Fibroblast of the conjunctiva (primary cell): ENCODE measurements at places on chromosomes 7 and 10.
A peak's percentile ranks its signal among the peaks of the same experiment; 100 is the strongest.

DNA sequence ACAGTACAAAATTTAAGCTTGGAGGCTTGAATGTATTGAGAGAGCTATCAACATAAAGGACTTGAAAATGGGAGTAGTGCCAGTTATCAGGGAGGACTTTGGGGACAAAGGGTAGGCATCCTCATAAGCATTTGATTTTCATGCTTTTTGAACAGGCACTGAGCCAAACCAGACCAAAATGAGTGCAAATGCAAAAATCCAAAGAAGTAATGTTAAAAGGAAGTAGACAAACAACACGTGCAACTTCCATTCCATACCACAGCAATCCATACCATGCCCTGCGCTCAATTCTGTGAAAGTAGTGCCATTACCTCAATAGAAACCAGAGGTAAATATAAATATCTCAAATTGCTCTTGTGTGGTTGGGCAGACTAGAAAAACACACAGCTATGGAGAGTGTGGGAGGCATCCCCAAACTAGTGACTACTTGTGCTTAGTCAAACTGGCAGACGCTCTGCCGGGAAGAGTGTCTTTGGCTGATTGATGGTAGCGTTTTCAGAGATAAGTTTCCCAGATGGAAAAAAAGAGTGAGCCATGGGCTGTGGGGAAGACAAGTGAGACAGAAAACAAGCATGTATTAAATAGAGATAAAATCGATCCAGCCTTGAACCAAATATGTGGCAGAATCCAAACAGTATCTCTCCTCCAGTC lies 161.5 kb downstream of the CREB5 start:
- DNase-seq: no peak

- no peak for DNase-seq
Measured at GRCh38 chr10:7491949-7492659, 81.3 kb upstream of the SFMBT2 start.

DNA sequence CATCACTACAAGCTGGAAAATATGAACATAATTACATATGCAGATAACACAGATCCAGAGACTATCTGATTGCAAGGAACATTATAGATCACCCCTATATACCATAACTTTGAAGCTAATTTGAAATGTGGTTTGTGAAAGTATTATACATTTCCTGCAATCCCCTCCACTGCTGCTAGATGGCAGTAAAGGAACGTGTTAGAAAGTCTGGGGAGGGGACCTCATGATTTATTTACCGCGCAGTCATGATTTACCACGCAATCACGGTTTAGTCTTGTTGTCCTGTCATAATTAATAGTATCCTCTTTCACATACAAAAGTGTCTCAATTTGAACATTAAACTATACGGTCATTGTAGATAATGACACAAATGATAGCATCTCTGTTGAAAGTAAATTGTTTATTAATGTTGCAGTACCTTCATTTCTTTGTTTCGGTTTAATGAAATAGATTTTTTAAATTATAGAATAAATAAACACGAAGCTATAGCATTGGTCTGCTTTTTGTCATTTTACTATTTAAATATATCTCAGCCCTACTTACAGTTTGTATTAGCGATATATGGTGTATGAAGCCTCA lies 145.3 kb upstream of the PRSS1 start:
- DNase-seq: peak; percentile 64

DNA sequence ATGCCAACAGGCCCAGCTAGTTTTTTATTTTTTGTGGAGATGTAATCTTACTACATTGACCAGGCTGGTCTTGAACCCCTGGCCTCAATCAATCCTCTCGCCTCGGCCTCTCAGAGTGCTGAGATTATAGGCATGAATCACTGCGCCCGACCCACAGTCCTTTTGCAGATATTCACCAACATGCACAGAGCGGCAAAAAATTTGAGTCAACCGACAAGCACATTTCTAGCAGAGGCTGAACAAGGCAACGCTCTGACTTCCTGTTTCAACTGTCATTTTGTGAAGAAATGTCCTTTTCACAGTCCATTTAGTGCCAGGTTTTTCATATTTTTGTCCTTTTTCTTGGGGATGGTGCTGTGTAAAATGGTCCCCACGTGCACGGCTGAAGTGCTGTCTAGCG lies 71.1 kb upstream of the KAT6B start:
- DNase-seq: no peak

DNA sequence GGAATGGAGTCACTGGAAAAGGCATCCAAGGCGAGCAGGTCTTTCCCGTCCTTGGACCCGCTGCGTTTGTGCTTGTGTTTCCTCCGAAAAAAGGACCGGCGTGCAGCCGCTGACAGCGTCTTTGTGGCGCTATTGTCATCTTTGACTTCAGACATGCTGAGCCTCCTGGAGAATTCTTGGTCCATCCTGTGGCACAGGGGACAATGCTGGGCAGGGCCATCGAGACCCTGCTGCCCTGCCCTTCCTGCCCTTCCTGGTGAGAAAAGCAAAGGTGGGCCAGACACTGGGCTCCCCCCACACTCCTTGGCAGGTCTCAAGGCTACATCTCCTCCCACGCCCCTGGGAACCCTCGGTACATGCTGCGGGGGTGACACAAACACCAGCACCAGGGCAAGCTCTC lies 120.9 kb downstream of the DLG5 start:
- DNase-seq: no peak

DNA sequence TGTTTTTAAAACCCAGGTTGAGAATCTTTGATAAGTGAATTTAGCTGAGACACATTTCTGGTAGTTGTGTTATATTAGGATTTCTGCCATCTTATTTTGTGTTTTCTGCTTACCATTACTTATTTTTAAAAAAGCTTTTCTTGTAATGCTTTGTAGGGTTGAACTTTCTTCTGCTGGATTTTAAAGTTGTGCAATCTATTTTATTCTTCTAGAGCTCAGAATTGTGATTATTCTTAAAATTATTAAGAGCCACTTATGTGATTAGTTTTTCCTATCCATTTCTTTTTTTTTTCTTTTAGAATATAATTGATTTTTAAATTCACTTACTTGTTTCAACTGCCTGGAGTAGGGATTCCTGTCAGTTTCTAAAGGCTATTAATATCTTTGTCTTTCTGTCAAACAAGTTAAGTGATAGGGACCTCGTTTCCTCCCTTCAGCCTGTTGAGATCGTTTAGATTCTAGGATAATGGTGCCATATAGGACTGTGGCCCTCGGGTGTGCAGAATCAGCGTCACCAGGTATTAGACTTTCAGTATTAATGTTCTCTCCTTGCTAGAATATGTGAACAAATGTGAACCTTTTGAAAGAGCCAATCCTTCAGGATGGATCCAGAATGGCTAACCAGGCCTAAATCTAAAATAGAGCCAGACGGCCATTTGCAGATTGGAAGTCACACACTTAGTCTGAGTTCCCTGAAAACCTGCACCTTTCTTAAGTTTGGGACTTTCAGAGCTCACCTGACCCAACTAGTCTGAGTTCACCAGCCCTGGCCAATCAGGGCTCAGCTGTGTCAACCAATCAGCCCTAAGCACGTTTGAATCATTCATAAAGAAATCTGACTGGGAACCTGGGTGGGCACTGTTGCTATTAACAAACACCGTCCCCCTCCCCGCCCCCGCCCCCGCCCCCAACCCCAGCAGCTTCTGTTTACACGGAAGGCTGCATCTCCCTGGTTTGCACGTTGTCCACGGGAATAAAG lies 26.2 kb downstream of the CUX1 start:
- DNase-seq: no peak

DNA sequence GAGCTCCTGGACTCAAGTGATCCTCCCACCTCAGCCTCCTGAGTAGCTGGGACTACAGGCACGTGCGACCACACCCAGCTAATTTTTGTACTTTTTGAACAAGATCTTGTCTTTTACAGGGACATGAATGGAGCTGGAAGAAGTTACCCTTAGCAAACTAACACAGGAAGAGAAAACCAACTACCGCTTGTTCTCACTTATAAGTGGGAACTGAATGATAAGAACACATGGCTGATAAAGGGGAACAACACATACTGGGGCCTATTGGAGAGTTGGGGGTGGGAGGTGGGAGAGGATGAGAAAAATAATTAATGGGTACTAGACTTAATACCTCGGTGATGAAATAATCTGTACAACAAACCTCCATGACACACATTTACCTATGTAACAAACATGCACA lies 70.9 kb upstream of the INHBA start:
- DNase-seq: no peak

- peak; percentile 62 for DNase-seq
Measured at GRCh38 chr7:41977151-41977651, 259.8 kb downstream of the GLI3 start.

GRCh38 chr7:25653384-25653783 lies 425.1 kb upstream of the NPVF start:
- no peak for DNase-seq

GRCh38 chr10:47367646-47368045 lies 16.4 kb downstream of the ZNF488 start:
- DNase-seq: no peak

DNA sequence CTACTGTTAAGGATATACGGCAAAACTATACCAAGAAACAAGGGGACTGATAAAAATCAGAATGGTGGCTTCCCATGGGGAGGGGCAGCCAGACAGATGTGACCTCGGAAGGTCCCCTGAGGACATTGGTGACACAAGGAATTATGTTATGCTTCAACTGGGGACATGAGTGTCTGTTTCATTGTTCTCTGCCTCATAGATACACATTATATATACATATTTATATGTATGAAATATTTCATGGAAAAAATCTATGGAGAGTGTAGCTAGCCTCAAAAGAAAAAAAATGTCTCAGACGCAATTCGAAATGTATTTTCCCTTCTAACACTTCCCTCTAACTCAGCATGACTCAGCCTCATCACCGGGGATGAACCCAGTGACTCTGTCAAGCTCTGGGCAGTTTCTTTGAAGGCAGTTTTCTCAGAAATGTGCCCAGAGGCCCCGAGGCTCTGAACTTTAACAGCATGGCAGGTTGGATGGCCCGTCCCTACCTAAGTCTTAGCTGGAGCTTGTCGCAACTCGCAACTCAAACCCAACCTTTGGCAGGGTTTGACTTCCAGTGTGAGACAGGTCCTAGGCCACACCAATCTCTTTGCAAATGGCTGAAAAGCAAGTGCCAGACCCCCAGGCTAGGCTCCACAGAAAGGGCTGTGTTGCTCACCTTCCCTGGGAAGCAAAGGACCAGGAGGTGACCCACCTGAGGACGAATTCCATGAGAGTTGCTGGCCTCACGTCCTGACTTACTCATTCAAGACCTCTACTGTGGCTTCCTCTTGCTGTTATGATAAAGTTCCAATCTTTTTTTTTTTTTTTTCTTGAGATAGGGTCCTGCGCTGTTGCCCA lies 86.9 kb downstream of the CARD11 start:
- DNase-seq: no peak

- DNase-seq: no peak
Measured at GRCh38 chr7:26949319-26949718, 84.9 kb upstream of the SKAP2 start.

DNA sequence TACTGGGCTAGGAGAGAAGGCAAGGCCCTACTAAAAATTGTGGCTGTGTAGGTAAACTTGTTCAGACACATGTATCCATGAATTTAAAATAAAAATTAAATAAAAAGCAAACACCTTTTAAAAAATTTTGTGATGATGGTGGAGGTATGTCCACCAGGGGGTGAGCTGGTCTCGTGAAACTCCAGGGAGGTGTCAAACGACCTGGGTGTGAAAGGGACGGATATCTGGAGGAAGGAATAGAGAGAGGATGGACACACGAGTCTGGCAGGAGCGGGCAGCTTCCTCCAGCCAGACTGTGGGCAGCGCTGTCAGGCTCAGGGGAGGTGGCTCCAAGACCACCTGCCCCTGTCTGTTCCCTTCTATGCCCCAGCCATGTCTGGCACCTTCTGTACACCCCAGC lies 34.8 kb upstream of the DMBT1 start:
- DNase-seq: no peak

- no peak for DNase-seq
Measured at GRCh38 chr10:48633381-48634197, 28.7 kb upstream of the ARHGAP22 start.
